ENCODE measurements at places on chromosomes 1 and 21. TPM values are rescaled to one million over a fixed set of nuclear protein-coding genes. Genes with fewer than 3 reads are reported as not detected.

Gene CFAP141
- polyA plus RNA-seq: not detected

DNA sequence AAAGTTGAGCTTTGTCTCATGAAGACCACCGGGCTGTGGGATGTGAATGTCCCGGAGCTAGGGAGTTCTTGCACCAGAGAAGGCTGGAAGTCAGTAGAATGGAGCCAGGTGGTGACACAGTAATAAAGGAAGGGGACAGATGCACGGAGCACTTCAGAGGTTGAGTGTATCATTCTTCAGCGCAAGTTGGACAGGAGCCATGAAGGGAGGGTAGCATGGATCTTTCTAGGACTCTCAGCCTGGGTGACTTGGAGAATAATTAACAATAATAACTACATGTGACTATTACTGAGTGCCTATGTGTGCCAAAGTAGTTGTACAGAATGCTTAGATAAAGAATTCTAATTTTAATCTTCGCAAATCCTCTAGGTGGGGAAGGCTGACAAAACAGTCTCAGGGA is 258.7 kb upstream of the AJAP1 start:
- DNase-seq: no peak

Gene CHRNB2
- polyA plus RNA-seq: 0.25 TPM

Gene PGLYRP3
- not detected for polyA plus RNA-seq

DNA sequence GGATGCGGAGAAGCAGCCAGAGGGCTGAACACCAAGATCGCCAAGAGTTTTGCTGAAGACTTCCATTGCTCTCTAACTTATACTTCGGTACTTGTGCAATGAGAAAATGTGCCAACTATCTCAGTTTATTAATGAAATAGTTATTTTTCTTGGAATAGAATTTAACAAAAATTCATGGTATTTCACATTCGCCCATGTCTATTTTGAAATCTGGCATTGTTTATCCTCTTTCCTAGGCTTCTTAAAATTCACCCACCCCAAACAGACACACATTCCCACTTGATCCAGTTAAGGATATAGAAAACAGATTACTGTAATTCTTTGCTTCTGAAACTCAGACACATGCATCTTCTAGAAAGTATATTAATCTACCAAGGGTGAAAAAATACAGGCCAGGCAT is 56.3 kb upstream of the ADAMTS5 start:
- no peak for DNase-seq

- DNase-seq: peak; percentile 71
Measured at GRCh38 chr1:43207229-43207853, 35.2 kb downstream of the CFAP57 start.

Gene GJA9
- not detected for polyA plus RNA-seq

Gene DMBX1
- polyA plus RNA-seq: 1.7 TPM

Gene COL24A1
- polyA plus RNA-seq: 0.04 TPM

GRCh38 chr1:204001166-204001901 is 71.6 kb upstream of the SOX13 start:
- no peak for DNase-seq

Gene WNT3A
- not detected for polyA plus RNA-seq

DNA sequence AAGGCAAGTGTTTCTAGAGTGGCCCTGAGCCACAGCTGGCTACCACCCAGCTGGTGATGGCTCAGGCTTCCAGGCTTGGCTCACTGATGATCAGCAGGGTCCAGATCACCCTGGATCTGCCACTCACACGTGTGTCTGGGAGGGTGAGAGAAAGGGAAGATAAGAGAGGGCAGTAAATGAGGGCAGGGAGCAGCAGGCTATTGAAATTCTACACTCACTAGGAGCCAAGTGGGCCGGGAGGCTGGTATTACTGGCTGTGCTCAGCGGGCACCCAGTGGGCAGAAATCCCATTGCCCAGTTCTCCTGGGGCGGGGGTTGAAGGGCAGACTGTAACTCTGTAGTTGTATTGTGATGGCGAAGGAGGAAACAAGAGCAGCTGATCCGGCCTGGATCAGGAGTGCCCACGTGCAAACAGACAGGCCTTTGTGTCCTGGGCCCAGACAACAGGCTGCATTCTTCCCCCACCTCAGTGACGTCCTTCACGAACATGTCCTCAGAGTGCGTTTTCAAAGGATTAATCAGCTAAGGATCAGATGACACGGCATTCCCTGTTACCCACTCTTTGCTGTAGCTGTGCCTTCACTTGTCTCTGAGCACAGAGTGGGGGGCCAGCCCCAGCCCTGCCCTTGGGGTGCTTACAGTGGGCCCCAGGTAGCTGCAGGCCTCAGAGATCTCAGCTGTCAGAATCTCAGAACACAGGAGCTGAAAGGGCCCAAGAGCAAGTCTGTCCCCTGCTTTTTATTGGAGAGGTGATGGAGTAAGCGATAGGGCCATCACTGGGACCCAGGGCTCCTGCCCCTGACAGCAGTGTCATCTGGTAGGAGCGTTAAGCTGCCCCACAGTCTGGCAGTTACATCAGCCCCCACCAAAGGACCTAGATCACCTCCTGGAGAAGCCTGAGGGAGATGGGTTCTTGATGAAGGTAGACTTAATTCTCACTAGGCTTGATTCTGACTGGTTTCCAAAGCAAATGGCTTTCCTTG is 60.5 kb downstream of the ATP1A1 start:
- DNase-seq: no peak

- DNase-seq: no peak
Measured at GRCh38 chr1:189424746-189425331, 1052.8 kb downstream of the BRINP3 start.

Gene CNR2
- polyA plus RNA-seq: not detected

DNA sequence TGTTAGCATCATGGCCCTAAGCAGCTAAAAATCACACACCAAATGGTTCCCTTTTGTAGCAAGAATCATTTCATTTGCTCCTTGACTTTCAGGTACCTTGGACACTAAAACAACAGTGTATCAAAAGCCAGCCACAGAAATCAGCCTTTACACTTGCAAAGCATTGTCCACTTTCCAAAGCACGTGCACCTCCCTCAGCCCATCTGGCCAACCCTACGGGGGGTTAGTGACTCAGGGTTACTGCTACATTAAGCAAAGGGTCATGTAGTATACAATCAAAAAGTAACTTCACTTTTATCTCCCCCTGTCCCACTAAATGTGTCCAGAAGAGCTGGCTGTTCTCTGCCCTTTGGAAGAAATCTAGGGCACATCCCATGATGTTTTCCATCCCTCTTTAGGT is 149.7 kb downstream of the HIVEP3 start:
- DNase-seq: no peak
